ENCODE measurements at places on chromosomes 11 and 22. TPM values are rescaled to one million over a fixed set of nuclear protein-coding genes. Genes with fewer than 3 reads are reported as not detected.

AGBL2 gene
- total RNA-seq, result not detected

PACSIN2 gene
- total RNA-seq, result 37.3 TPM

TMEM45B gene
- not detected for total RNA-seq

BIK gene
- total RNA-seq, result not detected

BATF2 gene
- 3.3 TPM for total RNA-seq

CDC42EP2 gene
- 5.0 TPM for total RNA-seq

- H3K27ac ChIP-seq, result no peak overlapping the region
- H3K27me3 ChIP-seq, result no peaks in the 10 kb centered on the region
- no peak overlapping the region for H3K4me3 ChIP-seq
- DNase-seq, result no peak
- no peaks in the 10 kb centered on the region for H3K36me3 ChIP-seq
- no peaks in the 10 kb centered on the region for H3K4me1 ChIP-seq
Measured at GRCh38 chr11:77003963-77004362, 30.2 kb upstream of the B3GNT6 start.

GRCh38 chr11:40130427-40130826 lies 1329.0 kb downstream of the LRRC4C start:
- DNase-seq, result no peak
- no peaks in the 10 kb centered on the region for H3K36me3 ChIP-seq
- H3K27ac ChIP-seq, result no peak overlapping the region
- no peaks in the 10 kb centered on the region for H3K27me3 ChIP-seq

- H3K27me3 ChIP-seq, result no peaks in the 10 kb centered on the region
- H3K36me3 ChIP-seq, result no peaks in the 10 kb centered on the region
Measured at GRCh38 chr22:49004484-49005399, 822.9 kb downstream of the BRD1 start.

DNA sequence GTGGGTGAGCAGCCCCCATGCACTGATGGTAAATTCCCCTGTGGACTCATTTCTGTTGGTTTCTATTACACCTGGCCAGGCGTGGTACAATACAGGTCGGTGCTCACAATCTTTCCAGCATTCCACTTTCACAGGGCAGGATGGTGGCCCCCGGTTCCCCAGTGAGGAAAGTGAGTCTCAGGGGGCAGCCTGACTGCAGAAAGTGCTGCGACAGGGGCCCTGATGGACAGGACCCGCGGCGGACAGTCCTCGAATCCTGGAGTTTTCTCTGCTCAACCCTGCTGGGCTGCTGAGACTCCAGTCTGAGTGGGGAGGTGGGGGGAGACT lies 3.1 kb upstream of the PGGHG start:
- H3K4me3 ChIP-seq, result no peak overlapping the region
- H3K36me3 ChIP-seq, result no peaks in the 10 kb centered on the region
- no peak for DNase-seq
- H3K27ac ChIP-seq, result no peak overlapping the region

DNA sequence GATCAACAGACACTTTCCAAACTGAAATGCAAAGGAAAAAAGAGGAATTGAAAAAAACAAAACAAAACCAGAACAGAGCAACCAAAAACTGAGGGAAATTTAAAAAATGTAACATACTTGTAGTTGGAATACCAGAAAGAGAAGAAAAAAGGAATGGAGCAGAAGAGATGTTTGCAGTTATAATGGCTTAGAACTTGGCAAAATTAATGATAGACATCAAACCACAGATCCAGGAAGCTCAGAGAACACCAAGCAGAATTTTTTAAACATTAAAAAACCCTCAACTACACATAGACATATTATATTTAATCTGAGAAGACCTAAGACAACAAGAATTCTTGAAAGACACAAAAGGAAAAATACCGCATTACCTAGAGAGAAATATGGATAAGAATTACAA lies 46.1 kb downstream of the ASCL2 start:
- no peak for DNase-seq
- H3K4me3 ChIP-seq, result no peak overlapping the region
- peaks cover 14% of the 10 kb centered on the region for H3K27me3 ChIP-seq
- H3K36me3 ChIP-seq, result no peaks in the 10 kb centered on the region

DNA sequence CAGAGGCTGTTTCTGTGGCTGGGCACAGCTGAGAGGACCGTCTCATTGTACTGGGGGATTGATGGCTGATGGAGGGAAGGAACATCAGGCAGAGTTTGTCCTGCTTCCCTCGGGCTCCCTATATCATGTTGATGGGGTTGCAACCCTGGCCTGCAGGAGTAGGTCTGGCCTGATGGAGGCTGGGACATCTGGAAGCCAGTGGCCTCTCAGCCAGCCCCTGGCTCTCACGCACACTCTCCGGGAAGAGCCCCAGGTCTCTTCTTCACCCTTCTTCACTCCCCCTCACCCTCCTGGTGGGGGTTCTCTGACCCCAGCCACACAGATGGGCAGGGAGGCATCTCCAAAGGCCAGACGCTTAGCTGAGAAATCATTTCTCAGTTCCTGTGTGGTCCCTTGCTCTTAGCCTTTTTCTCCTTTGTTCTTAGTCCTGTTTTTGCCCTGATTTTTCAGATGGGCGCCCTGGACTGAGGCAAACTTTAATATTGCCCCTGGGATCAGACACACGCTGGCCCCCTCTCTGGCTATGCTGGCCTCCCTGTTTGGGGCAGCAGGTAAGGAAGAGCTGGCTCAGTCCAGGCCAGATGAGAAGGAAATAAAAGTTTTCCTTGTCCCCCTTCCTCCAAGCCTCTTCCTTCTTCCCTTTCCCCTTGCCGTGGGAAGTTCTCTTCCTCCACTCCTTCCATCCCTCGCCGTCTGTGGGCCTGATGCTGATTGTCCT lies 13.9 kb upstream of the ANO1 start:
- H3K27me3 ChIP-seq, result peaks cover 8% of the 10 kb centered on the region
- no peak for DNase-seq
- H3K27ac ChIP-seq, result no peak overlapping the region
- no peak overlapping the region for H3K4me3 ChIP-seq

- peak overlapping the region; percentile 72 for H3K27ac ChIP-seq
- no peaks in the 10 kb centered on the region for H3K27me3 ChIP-seq
- H3K4me3 ChIP-seq, result no peak overlapping the region
- H3K4me1 ChIP-seq, result peaks cover 29% of the 10 kb centered on the region
- H3K36me3 ChIP-seq, result no peaks in the 10 kb centered on the region
Measured at GRCh38 chr11:112177589-112177988, 2.3 kb downstream of the BCO2 start.

GRCh38 chr11:37442576-37442975 lies 844.5 kb upstream of the RAG2 start:
- no peak overlapping the region for H3K4me3 ChIP-seq
- no peaks in the 10 kb centered on the region for H3K4me1 ChIP-seq
- H3K36me3 ChIP-seq, result no peaks in the 10 kb centered on the region
- no peak overlapping the region for H3K27ac ChIP-seq
- DNase-seq, result no peak

GRCh38 chr11:114064216-114064615 lies 4.7 kb downstream of the ZBTB16 start:
- peak overlapping the region; percentile 94 for H3K4me3 ChIP-seq
- peak; percentile 78 for DNase-seq
- H3K4me1 ChIP-seq, result peaks cover 70% of the 10 kb centered on the region
- H3K27ac ChIP-seq, result peak overlapping the region; percentile 99
- no peaks in the 10 kb centered on the region for H3K27me3 ChIP-seq

DNA sequence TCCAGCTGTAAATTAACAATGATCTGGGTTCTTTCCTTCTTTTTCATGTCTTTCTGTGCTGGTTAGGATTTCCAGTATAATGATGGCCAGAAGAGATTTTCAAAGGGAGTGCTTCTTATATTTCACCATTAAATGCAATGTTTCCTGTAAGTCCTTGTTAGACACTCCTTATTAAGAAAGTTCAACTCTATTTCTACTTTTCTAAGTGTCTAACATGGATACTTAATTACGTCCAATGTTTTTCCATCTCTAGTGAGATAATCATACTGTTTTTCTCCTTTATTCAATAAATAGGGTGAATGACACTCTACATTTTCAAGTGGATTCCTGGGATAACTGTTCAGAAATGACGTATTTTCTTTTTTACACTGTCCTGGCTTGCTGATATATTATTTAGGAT lies 49.8 kb downstream of the CDON start:
- no peak overlapping the region for H3K27ac ChIP-seq
- H3K4me1 ChIP-seq, result no peaks in the 10 kb centered on the region
- no peaks in the 10 kb centered on the region for H3K36me3 ChIP-seq
- H3K4me3 ChIP-seq, result no peak overlapping the region

DNA sequence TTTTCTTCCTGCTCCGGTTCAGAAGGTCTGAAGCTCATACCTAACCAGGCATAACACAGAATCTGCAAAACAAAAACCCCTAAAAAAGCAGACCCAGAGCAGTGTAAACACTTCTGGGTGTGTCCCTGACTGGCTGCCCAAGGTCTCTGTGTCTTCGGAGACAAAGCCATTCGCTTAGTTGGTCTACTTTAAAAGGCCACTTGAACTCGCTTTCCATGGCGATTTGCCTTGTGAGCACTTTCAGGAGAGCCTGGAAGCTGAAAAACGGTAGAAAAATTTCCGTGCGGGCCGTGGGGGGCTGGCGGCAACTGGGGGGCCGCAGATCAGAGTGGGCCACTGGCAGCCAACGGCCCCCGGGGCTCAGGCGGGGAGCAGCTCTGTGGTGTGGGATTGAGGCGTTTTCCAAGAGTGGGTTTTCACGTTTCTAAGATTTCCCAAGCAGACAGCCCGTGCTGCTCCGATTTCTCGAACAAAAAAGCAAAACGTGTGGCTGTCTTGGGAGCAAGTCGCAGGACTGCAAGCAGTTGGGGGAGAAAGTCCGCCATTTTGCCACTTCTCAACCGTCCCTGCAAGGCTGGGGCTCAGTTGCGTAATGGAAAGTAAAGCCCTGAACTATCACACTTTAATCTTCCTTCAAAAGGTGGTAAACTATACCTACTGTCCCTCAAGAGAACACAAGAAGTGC lies 661 bp upstream of the MALAT1 start:
- H3K27me3 ChIP-seq, result no peaks in the 10 kb centered on the region
- peak overlapping the region; percentile 93 for H3K4me3 ChIP-seq
- peak; percentile 58 for DNase-seq
- H3K4me1 ChIP-seq, result peaks cover 39% of the 10 kb centered on the region
- peak overlapping the region; percentile 91 for H3K27ac ChIP-seq

DNA sequence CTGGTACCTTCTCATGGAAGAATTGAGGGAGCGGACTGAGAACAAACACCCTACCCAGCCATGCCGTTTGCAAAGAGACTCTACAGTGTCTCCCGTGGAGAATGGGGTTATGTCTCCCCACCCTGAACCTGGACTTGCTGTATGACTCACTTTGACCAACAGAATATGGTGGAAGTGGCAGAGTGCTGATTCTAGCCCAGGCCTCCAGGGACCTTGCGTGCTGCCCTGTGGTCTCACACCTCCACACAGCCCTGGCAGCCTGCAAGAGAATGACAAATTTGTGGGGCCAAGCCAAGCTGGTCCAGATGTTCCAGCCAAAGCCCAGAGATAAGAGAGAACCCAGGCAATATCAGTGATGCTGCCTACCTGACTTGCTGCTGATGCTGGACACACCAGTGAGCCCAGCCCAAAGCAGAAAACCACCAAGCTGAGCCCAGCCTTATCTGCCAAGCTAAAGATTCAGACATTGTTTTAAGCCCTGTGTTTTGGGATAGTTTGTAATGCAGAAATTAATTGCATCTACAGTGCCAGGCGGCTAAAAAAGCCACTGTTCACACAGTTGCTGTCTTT lies 8.1 kb upstream of the LINC01488 start:
- H3K27ac ChIP-seq, result no peak overlapping the region
- DNase-seq, result no peak
- H3K27me3 ChIP-seq, result no peaks in the 10 kb centered on the region
- no peak overlapping the region for H3K4me3 ChIP-seq
- H3K4me1 ChIP-seq, result no peaks in the 10 kb centered on the region

DNA sequence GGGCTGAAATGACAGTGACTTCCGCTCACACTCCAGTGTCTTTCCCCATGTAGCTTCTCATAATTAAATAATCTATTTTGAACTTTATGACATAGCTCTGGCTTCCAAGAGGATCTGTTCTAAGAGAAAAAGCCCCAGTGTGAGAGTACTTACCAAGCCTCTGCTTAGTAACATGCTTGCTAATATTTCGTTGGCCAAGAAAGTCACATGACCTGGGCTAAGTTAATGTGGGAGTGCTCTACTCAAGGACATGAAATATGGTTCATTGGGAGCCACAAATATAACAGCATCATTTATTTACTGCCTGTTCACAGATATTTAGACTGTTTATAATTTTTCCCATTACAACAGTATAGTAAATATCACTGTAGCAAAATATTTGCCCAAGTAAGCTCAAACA lies 42.5 kb downstream of the CCDC73 start:
- H3K27me3 ChIP-seq, result no peaks in the 10 kb centered on the region
- H3K4me3 ChIP-seq, result no peak overlapping the region

DNA sequence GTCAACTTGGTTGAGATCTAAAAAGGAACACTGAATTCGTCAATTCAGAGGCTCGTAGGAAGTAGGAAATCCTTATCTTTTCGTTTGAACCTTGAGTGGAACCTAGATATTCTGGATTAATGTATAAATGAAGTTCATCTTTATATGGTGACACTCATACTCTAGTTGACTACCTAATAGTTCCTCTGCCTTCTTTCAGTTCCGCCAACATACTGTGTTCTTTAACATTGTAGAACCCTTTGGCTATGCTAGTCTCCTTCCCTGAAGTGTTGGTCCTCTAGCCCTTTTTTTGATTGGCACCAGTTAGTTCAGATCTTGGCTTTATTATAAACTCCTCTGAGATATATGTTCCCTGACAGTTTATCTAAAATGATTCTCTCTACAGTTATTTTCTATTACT lies 1.5 kb downstream of the ATM start:
- no peak for DNase-seq
- peak overlapping the region; percentile 92 for H3K4me3 ChIP-seq
- no peaks in the 10 kb centered on the region for H3K27me3 ChIP-seq
- peaks cover 32% of the 10 kb centered on the region for H3K4me1 ChIP-seq

DNA sequence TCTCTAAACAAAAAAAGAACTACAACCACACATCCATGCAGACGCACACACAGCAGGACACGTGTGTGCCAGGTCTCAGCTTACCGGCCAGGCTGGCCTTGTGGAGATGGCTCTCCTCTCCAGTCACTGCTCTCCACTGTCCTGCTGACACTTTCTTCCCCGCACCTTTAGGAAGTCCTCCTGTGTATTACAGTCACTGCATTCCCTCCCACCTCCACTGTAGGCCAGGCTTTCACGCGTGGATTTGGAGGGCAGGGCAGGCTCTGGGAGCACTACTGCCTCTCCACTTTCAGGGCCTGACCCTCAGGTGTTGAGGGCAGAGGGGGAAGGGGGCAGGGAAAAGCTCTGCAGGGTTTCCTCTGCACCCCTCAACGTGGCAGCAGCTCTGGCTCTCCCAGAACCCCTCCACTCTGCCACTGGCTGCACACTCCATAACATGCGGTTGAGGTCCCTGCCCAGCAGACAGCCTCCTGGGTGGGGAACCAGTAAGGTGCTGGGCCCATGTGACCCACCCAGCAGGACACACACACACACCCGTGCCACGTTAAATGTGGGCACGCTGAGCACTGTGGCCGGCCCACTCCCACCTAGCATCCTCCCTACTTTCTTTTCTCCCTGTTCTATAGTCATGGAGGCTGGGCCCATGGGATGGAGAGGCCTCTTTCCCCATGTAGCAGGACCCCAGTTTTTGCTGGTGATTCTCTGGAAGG lies 107.0 kb upstream of the PITPNB start:
- DNase-seq, result no peak
- no peaks in the 10 kb centered on the region for H3K36me3 ChIP-seq
- no peaks in the 10 kb centered on the region for H3K27me3 ChIP-seq
- peak overlapping the region; percentile 80 for H3K27ac ChIP-seq
